Urothelium cell line (cell line): ENCODE measurements at places on chromosomes 2 and 18.

DNA sequence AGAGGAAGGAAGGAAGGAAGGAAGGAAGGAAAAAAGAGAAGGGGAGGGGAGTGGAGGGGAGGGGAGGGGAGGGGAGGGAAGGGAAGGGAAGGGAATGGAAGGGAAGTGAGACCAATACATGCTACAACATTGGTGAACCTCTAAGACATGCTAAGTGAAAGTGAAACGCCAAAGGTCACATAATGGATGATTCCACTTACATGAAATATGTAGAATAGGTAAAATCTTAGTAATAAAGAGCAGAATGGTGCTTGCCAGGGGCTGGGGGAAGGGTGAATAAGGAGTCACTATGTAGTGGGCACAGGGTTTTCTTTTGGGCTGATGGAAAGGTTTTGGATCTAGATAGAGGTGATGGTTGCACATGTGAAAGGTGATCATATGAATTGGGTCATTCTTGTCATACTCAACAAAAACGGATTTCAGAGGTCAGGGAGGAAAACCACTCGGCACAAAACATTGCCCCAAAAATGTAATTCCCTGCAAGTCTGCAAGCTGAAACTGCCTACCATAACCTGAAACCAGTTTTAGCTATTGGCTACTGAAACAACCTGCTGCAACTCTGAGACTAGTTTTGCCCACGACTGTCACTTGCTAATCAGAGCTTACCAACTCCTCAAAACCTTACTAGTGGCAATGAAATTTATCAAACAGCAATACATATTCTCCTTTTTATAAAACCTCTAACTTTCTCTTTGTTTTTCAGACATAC lies 59.2 kb downstream of the CCDC141 start:
- DNase-seq, result no peak

DNA sequence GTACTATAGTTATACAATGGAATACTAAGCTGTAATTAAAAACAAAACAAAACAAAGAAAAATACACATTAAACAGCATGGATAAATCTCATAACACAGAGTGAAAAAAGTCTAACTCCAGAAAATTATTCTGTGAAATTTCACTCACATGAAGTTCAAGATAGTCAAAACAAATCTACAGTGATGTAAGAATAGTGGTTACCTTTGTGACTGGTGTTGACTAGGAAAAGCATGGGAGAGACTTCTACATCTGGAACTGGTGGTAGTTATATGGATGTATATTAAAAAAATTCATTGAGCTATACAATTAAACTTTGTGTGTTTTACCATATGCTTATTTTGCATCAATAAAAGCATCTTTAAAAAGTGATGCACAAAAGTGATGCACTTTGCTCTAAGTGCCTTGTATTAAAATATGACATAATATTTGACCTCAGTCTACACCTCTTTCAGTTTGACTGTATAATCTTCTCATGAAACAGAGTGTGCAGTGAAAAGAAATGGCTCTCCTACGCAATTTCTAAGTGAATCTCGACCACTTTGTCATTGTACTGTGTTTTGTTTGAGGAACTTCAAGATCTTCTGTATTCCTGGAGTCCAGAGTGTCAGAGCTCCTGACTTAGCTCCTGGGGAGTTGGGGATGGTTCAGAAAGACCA lies 28.0 kb downstream of the STAT4 start:
- DNase-seq, result no peak

DNA sequence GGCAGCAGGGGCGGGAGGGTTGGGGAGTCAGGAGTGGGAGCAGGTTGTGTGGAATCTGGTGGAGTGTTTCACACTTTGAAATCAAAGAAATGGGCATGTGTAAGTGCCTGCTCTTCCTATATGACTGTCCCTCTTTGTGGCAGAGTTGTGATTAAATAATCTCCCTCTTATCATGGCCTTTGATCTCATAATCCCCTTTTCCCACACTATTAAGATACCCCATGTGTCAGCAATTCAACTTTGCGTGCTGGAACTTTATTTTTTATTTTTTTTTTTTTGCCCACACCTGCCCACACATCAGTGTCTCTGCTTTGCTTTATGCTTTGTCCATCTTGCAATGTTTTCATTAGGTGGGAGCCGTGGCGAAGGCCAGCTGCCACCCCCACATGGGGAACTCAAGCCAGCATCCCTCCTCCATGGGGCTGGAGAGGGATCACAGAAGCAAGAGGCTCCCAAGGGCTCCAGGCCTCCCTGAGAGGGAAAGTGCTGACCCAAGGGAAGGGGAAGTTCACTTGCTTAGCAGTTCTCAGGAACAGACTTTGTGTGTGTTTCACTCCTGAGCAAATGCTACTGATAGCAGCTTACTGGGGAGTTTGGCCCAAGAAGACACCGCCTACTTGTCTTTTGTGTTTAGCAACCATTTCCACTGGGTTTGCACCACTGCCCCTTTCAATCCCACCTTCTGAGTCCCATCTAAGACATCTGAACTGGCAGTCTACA lies 243.4 kb downstream of the BCL11A start:
- no peak for DNase-seq

DNA sequence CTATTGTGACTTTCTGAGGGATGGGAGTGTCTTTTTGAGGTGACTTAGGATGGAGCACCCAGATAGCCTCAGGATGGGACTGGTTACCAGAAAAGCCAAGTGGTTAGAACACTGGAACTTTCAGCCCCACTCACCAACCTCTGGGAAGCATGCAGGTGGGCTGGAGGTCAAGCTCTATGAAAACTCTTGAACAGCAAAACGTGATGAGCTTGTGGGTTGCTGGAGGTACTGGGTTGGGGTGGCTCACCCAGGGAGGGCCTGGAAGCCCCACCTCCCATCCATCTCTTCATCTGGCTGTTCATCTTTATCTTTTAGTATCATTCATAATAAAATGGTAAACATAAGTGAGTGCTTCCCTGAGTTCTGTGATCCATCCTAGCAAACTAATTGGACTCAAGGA lies 216.4 kb downstream of the SPP2 start:
- no peak for DNase-seq

DNA sequence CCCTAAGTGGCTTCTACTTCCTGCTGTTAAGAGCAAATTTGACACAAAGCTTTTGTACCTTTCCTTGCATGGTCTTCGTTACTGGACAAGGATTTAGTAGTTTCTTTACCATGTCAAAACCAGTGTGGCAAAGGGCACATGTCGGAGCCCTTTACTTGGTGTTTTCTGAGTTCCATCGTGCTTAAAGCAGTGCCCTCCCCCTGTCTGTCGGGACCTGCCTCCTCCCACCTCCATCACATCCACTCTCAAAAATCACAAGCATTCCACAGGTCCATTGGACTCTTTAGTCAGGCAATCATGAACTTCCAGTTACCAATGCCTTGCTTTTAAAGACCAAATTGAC lies 763 bp downstream of the CCDC141 start:
- no peak for DNase-seq

GRCh38 chr2:2890901-2891300 lies 486.7 kb downstream of the EIPR1 start:
- no peak for DNase-seq

- no peak for DNase-seq
Observed at GRCh38 chr2:19783935-19784334, 117.8 kb downstream of the TTC32 start.

DNA sequence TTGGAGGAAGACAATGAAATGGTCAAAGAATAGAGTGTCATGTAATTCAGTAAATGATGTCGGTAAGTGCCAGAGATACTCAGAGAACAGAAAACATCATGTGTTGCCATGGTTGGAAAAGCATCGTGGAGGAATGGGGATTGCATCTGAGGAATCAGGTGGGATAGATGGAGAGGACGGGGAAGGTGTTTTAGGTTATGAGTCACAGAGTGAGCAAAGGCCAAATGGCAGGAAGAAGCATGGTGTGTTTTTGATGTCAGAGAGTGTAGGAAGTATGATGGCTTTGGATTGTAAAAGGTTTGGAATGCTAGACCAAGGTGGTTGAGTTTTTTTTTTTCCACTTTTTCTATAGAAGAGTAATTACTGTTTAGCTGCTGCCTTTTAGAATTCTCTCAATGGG lies 27.5 kb upstream of the CD28 start:
- DNase-seq, result no peak

DNA sequence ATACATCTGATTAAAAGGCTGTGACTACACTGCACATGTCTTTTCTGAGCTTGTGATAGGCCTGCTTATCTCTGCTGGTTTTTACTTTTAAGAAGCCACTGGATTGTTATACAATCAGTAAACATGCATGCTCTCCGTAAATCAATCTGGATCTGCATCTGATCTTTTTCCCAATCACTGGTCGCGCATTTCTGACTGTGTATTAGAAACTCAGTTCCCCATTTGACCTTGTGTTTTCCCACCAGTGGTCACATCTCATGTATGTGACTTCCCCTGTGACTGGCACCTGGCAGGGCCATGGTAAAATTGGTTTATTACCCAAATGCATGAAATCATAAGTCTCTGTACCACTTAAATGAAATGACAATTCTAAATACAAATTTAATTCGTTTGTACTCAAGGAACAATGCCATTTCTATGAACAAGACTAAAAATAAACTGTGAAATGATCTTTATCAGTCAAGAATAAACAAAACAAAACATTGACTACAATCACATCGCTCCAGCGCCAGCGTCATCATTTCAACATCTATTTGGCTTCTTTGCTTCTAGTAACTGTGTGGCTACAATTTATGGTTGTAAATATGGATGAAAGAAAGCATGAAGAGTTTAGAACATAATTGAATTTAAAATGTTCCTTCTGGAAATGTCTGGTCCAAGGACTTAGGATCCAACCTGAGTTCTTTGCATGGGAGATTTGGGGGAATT lies 396.6 kb upstream of the TRIB2 start:
- no peak for DNase-seq

DNA sequence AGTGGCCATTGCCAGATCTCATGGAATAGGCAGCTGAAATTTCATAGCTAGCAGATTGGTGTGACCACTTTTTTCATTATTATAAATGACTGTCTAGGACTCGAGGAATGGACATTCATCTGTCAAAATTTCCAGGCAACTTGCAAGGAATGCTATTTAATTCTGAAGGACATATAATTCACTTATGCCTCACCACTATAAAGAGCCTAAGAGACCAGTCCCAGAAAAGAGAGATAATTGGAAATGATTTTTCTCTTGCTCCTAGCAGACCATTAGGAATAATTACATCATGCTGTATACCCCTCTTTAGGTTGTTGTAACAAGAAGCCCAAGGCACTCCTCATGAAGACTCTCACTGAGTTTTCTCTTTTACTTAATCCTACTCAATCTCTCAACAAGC lies 557.4 kb upstream of the RAB6C start:
- DNase-seq, result no peak

- no peak for DNase-seq
Observed at GRCh38 chr2:25478736-25479135, 137.0 kb upstream of the DNMT3A start.

GRCh38 chr2:38735999-38736320 lies 15.2 kb downstream of the SRSF7 start:
- no peak for DNase-seq

DNA sequence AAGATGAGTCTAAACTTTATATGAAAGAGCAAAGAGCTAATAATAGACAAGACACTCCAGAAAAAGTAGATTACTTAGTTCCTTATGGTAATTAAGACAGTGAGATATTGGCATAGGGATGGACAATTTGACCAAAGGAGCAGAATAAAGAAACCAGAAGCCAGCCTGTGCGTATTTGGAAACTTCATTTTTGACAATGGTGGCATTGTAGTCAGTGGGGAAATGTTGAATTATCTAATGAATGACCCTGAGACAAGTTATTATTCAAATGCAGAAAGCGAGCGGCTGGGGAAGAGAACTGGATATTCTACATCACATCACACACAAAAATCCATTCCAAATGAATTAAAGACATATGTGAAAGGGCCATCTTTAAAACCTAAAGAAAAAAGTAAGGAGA lies 144.3 kb downstream of the DTNB start:
- DNase-seq, result no peak

DNA sequence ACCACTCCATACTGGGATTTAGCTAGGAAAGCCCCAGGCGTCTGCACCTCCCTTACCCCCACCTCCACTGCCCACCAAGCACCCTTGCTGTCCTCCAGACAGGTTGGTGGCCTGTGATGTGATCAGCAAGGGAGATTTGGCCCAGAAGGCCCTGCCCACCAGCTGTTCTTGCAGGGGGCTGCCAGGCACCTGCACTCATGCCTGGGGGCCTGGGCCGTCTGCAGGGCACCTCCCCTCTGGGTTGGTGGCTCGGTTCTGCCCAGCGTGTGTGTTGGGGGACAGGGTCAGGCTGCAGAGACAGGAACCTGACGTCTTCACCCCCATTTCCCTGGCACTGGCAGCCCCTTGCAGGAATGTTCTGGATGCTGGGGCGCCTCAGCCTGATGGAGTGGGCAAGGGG lies 5.8 kb downstream of the DNMT3A start:
- DNase-seq, result no peak

- no peak for DNase-seq
Observed at GRCh38 chr2:85550486-85550885, 10.8 kb downstream of the GGCX start.

GRCh38 chr2:150309311-150310080 lies 178.0 kb downstream of the RND3 start:
- no peak for DNase-seq

- DNase-seq, result no peak
Observed at GRCh38 chr2:205484764-205485163, 197.5 kb upstream of the NRP2 start.
